ENCODE measurements at places on chromosomes 7 and 10. TPM values are rescaled to one million over a fixed set of nuclear protein-coding genes. Genes with fewer than 3 reads are reported as not detected.

GRCh38 chr7:108418946-108419345 is 37.3 kb downstream of the NRCAM start:
- no peak for DNase-seq

DNA sequence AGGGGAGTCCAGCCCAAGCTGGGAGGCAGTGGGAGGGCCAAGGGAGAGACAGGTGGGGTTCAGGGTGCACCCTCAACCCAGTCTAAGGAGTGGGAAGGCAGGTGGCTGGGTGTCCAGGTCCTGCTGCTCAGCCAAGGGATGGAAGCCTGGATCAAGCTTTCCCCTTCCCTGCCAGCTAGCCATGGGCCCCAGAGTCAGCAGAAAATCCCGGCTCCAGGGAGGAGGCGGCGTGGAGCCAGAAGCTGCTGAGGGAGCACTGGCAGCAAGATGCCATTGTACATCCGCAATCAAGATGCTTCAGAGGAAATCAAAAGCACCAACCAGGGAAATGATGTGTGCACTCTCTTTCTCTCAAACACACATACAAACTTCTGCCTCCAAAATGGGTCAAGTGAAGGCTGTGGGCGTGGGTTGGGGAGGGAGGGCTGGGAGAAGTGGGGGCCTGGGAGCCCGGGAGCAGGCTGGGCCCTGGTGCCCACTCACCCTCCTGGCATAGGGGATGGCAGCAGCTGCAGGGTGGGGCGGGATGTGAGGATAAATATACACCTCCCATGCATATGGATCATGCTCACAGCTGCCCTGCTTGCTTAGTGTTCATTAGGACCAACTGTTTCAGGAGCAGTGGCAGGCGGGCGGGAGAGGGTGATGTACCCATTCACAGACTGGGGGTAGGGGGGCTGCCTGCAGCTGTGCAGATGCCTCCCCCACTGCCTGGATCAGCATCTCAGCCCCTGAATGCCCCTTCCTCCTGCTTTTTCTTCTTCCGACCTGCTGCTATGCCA is 24.2 kb downstream of the TRIM8 start:
- DNase-seq, result no peak

GRCh38 chr7:124649397-124650014 is 116.1 kb downstream of the GPR37 start:
- DNase-seq, result no peak

- peak; percentile 72 for DNase-seq
Measured at GRCh38 chr7:121288894-121289293, 39.9 kb upstream of the WNT16 start.

- DNase-seq, result no peak
Measured at GRCh38 chr10:113767222-113767621, 15.7 kb downstream of the PLEKHS1 start.

GRCh38 chr7:137847568-137848050 is 835 bp upstream of the DGKI start:
- peak; percentile 48 for DNase-seq

- no peak for DNase-seq
Measured at GRCh38 chr7:150784120-150784736, 15.9 kb downstream of the TMEM176B start.

DNA sequence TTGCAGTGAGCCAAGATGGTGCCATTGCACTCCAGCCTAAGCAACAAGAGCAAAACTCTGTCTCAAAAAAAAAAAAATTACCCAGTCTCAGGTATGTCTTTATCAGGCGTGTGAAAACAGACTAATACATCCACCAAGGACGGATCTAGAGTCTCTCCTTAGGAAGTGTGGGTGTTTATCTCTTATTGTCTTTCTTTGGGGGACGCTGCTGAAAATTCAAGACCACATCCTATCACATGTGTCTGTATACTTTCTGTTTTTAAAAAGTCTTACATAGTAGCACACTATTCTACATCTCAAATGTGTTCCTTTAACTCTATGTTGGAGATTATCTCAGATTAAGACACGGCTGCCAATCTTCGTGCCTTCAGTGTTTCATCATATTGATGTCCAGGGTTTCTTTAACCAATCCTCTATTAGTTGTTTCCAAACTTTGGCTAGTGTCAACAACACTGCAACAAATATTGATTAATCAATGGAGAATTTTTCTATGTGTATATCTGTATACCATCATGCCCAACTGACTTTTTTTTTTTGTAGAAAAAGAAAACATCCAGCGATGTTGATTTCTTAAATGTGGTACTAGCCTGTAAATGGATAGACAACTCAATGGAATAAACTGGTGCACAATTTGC is 92.3 kb upstream of the KDM7A start:
- no peak for DNase-seq

- DNase-seq, result no peak
Measured at GRCh38 chr7:18566829-18567228, 71.3 kb downstream of the HDAC9 start.

DNA sequence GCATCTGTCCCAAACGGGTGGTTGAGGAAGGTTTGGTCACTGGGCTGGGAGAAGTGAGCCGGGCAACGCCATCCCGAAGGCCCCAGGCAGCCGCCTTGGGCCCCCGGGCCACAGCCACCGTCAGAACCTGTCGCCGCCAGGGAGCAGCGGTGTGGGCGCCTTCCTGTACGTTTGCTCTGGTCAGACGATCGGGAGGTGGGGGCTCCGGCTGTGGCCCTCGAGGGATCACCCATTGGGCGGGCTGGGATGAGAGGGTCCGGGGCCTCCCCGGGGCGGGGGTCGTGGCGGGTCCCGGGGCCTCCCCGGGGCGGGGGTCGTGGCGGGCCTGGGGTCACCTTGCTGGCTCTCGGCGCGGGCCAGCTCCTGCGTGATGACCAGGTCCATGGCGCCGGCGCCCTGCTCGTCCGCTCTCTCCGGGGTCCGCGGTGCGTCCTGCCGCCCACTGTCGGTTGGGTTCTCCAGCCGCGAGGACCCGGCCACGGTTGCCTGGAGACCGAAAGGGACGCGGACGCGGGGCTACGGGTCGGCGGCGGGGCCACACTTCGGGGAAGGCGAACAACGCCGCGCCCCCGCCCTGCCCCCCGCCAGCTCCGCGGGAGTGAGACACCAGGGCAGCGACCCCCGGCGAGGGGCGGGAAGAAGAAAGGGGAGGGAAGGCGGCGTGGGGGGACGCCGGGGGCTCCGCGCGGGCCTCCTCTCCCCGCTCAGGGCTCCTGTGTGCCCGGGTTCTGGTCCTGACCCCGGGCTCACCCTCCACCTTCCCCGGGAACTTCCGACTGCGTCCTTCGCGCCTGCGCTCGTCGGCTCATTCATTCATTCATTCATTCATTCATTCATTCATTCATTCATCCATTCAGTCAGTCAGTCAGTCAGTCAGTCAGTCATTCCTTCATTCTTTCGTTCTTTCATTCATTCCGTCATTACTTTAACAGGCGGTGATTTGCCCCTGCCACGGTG is at the start of gene CFAP46:
TSS of gene CFAP46 (minus strand) at position 470 of the 957 bp plus-strand sequence. CDS start at position 384, 86 bp downstream.
- DNase-seq, result peak; percentile 50

GRCh38 chr10:88293073-88293472 is 290.0 kb downstream of the RNLS start:
- no peak for DNase-seq

- peak; percentile 67 for DNase-seq
Measured at GRCh38 chr10:106571192-106571946, 593.1 kb downstream of the SORCS1 start.

GRCh38 chr10:123502983-123503382 is 163.2 kb upstream of the GPR26 start:
- DNase-seq, result no peak

DNA sequence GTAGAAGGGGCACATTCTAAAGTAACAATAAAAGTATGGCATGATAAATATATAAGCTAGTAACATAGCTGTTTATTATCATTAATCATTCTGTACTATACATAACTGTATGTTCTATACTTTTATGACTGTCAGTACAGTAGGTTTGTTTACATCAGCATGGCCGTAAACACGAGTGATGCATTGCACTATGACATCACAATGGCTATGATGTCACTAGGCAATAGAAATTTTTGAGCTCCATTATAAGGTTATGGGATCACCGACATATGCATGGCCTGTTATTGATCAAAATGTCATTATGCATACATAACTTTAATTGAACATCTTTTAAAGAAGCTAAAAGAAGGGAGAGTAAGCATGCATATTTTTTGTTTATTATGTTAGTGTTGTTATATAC is 200.1 kb upstream of the SHH start:
- no peak for DNase-seq

The OLAH gene
- total RNA-seq, result not detected

The DNAAF5 gene
- total RNA-seq, result 33.6 TPM

The SLC26A4 gene
- 0.25 TPM for total RNA-seq
